ENCODE measurements at places on chromosomes 1 and 21.
A peak's percentile ranks its signal among the peaks of the same experiment; 100 is the strongest.

DNA sequence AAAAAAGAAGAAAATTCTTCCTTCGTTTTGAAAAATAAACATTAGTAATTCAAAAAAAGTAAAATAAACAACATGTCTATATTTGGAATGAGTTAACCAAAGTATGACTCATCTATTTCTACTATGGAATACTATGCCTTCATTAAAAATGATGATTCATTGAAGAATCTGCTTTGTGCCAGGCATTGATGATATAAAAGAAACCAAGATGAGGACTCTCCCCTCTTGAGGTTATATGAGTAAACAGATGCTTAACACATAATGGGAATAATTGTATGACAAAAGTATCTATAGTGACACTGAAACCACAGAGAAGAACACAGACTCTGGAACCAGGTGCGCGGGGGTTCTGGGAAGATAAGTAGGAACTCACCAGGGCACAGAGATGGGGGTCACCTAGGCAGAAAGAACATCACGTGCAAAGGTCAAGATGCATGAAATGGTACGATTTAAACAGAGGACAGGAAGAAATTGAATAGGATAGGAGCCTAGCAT lies 18.8 kb downstream of the ELF3 start:
- DNase-seq, result no peak

- no peak for DNase-seq
Measured at GRCh38 chr21:38813547-38813946, 7.8 kb downstream of the ETS2 start.

GRCh38 chr1:218480588-218481099 lies 135.5 kb downstream of the TGFB2 start:
- DNase-seq, result no peak

DNA sequence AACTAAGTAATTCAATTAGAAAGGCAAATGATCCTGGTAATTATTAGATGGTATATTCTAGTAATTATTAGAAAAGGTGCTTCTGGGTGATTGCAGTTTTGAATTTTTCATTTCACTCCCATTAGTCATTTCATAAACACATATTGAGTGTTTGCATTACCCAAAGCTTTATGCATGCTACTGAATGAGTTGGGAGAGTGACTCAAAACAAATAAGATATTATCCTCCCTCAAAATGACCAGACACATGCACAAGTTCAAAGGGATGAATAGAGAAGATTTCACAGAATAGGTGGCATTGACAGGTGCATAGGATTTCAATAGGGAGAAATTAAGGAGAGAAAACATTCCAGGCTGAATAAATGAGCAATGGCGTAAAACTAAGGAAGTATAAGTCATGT lies 84.7 kb downstream of the PHTF1 start:
- DNase-seq, result no peak

DNA sequence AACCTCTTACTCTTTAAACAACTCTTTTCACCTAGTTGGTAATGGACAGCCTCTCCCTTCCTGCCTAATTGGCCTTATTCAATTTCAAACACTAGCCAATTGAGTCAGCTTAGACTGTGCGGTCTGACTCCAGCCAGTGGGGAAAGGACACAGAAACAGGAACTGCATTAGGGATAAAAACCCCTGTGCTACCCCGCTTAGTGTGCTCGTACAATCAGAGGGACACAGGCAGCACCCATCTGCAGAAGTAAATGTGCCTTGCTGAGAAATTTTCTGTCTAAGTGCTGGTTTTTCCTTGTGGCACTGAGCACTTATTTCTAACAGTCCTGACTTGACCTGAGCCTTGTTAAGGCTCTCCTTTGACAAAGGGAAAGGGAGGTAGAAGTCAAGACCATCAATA lies 6.0 kb upstream of the CD2 start:
- no peak for DNase-seq

GRCh38 chr1:215731699-215732098 lies 164.6 kb downstream of the KCTD3 start:
- no peak for DNase-seq

GRCh38 chr1:89951766-89952604 lies 42.9 kb upstream of the ZNF326 start:
- DNase-seq, result no peak

DNA sequence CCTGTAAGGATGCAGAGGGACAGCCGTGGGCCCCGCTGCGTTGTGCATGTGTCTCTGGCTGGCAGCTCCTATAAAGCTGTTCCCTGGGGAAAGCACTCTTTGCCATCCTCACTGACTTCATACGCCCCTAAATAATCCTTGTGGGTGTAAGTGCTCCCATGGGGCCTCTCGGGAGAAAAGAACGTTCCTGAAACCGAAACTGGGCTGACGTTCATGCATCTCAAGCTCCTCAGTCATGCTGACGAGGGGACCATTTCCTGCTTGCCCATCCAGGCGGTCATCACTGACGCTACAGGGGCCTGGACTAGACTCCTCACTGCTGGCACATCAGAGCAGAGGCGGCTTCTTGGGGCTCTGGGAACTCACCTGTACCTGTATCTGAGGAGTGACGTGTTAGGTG lies 73.1 kb upstream of the USP24 start:
- no peak for DNase-seq

DNA sequence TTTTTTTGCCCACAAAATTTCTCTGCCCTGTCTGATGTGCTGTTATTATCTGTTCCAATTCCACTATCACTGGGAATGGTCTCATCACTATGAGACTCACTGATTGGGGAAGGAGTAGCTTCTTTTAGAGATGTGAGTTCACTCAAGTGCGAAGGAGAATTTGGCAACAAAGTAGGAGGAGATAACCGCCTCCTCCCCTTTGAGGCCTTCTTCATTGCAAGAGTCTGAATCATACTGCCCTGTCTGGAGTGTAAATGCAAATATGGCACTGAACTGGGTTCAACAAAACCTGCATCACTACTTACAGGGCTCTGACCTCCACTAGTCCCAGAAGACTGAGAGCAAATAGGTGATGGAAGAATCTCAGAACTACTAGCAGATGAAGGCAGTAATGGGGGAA lies 83.4 kb downstream of the ASH1L start:
- DNase-seq, result no peak

DNA sequence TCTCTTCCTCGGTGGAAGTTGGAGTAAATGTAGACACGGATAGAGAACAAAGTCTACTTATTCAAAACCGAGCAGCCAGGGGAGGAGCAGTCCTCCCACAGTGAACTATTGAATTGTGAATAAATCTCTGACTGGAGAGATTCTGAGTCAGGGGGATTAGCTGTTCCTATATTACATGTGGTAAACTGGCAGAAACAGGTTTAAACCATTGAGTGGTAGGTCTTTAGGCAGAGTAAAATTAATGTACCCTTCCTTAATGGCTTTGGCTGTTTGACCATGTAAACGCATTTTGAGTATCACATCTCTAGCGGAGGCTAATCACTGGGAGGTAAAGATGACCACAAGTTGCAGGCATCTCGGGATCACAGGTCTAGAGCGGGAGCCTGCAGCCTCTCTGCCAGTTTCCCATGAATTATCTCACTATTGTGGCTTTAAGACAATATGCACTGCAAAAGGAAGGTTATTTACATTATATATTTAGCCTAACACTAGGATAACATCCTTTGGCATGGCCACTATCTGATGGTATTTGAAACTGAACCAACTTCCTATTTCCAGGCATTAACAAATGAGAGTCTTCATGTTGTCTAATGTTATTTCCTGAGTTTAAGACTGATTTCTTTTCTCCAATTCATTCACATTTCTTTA lies 7.9 kb upstream of the DISC1 start:
- no peak for DNase-seq

DNA sequence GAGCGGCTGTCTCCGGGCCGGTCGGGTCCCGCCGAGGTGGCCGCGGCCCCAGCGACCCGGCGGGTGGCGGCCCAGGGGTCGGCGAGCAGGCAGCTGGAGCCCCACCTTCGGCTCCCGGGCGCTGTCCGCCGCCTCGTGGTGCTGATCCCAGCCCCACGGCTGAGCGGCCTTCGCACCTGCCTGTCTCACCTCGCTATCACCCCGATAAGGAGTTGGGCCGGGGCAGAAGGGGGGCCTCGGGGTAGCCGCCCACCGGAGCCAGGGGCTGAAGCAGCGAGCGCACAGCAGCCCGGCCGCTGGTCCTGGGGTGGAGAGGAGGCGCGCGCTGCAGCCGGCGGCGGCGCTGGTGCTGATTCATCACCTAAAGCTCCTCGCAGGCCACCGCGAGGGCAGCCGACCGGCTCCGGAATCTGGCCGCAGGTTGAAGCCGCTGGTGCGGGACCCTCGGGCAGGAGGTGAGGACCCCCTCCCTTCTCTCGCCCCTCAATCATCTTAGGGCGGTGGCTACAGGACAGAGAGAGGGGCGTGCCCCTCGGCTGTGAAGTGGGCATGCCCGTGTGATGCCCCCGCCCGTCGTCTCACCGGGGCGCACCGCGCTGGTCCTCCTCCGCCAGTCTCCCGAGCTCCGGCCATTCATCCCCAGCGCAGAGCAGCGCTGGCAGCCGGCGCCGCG lies 575 bp downstream of the TRIM67 start:
- DNase-seq, result peak; percentile 34

DNA sequence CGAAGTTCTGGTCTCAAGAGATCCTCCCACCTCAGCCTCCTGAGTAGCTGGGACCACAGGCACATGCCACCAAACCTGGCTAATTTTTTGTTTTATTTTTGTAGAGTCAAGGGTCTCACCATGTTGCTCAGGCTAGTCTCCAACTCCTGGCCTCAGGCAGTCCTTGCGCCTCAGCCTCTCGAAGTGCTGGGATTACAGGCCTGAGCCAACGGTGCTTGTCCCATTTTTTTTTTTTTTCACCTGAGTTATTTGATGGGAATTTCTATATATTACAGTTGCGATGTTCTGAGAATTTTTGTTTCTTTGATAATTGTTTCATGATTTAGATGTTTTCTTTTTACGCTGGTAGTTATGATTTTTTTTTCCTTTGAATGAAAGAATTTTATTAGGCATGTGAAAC lies 2.5 kb downstream of the RABGAP1L start:
- no peak for DNase-seq

GRCh38 chr1:56837244-56837939 lies 17.2 kb upstream of the C8A start:
- DNase-seq, result no peak

DNA sequence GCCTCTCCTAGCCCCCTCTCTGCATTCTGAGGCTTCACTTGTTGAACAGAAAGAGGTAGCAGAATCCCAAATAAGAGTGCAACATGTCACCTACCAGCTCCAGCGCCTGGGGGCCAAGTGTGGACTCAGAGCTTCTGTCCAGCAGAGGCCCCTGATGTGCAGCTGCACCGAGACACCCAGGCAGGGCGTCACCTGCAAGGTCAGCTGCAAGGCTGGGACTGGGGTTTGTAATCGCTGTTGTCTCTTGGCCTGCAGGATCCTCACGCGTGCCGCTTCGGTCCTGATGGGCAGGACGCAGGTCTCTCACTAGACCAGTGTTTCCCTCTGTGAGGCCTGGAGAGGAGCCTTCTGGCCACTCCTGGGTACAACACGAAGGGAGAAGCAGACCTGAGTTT lies 4.3 kb upstream of the SLX9 start:
- no peak for DNase-seq

DNA sequence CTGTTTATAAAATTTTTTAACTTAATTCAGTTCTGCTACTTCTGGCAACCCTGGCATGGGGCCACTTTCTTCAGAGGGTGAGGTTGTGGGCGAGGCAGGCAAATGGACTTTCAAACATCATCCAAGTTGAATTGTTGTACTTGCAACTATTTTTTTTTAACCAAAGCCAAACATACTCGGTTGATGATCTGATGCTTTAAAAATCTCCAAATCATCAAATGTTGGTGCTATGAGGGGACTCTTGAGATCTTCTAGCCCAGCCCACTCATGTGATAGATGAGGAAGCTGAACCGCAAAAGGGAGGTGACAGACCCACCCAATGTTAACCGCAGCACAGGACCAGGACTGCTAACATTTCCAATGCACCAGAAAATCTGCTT lies 6.7 kb downstream of the SLC1A7 start:
- DNase-seq, result no peak

GRCh38 chr1:25566730-25567341 lies 23.4 kb downstream of the LDLRAP1 start:
- no peak for DNase-seq

DNA sequence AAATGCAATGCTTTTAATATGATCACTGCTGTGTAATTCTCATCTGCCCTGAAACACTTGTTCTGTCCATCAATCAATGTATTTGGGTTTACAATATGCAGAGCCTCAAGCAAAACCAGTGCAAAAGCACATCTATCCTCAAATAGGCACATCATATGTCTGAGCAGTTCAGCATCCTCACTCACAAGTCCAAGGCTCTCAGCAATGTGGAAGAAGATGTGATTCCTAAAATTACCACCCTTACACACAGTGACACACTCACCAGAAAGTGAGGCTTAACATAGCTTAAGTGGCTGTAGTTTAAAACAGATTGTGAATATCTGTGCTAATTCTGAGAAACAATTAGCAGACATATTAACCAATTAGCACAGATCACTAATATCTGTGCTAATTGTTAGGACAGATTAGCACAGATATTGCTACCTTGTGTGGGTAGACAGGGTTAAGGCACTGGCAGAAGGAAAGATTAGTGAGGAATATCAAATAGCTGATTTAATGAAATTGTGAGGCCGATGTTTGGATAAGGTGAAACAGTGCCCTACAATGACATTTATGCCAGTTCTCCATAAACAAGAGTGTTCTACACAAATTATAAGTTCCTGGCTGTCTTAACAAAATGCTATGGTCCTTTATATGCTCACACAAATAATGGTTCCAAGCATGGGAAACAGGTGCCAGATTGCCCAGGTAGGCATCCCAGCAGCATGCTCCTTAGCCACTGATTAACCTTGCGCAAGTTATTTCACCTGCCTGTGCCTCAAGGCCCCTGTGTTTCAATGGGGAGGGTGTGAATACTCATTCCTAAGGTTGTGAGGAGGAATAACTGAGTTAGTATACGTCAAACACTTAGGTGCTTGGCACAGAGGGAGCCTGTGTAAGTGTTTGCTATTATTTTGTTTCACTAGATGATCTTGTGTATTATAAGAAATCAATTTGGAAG lies 41.7 kb downstream of the MRPL39 start:
- DNase-seq, result peak; percentile 49

DNA sequence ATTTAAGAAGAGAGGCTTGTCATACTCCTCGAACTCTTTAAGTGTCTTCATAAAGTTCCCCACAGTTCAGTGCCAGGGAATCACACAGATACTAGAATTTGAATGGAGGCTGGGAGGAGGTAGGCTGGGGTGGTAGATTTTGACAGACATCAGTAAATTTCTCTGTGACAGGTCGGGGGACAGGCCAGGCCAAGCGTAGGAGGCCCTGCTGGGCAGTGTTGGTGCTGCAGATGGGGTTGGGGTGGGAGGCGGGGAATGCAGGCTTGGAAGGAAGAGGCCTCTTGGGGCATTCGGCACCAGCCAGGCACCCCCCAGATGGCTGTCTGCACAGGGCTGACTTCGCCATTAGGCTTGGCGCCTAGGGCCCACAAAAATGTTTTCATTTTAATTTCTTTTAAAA lies 84.0 kb downstream of the MAN1C1 start:
- no peak for DNase-seq

- DNase-seq, result peak; percentile 28
Measured at GRCh38 chr1:231053493-231054162, 13.6 kb upstream of the FAM89A start.

GRCh38 chr1:54517496-54517895 lies 30.5 kb upstream of the ACOT11 start:
- no peak for DNase-seq
